ENCODE measurements at places on chromosomes 5 and 9. TPM values are rescaled to one million over a fixed set of nuclear protein-coding genes. Genes with fewer than 3 reads are reported as not detected.

GRCh38 chr9:73219985-73220626 is 68.4 kb downstream of the ANXA1 start:
- no peak for DNase-seq

DNA sequence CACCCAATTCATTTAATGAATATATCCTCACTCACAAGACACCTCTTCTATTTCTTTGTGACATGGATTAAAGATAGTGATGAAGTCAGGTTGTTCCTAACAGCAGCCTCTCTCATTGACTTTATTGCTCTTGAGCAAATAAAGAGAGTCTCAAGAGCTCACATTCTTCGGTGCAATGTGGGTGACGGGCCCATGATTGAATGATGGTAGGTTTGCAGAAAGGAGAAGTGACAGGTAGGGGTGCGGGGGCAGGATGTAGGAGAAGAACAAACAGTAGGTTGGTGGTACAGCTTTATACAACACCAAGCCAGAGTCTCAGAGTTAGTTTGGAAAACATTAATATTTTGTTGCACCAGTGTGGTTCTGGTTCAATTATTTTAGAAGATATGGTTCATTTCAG is 122.2 kb downstream of the SLIT3 start:
- no peak for DNase-seq

WNK2 gene
- total RNA-seq = 250 TPM

NEUROG1 gene
- not detected for total RNA-seq

RNF183 gene
- total RNA-seq = not detected
